ENCODE measurements at places on chromosomes 3 and 15.

DNA sequence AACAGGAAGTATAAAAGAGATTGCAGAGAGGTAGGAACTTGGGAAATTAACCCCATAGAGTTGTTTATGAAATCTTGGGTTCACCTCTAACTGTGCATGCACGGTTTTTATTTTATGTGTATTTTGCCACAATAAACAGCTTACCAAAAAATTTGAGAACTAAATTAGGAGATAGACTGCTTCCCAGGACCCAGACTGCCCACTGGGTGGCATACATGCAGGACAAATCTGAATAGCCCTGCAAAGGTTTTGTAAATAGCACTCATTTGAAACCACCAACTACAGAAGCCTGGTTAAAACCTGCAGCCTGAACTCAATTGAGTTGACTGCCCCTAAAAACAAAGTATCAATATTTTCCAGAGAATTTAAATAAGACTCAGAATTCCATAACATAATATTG, 96.4 kb upstream of the SLCO2A1 start:
- no peaks in the 10 kb centered on the region for H3K36me3 ChIP-seq
- H3K27ac ChIP-seq: no peak overlapping the region
- no peak overlapping the region for H3K4me3 ChIP-seq
- no peaks in the 10 kb centered on the region for H3K4me1 ChIP-seq

GRCh38 chr3:102378216-102378615, 56.6 kb upstream of the ZPLD1 start:
- H3K4me1 ChIP-seq: no peaks in the 10 kb centered on the region
- H3K36me3 ChIP-seq: no peaks in the 10 kb centered on the region
- no peak overlapping the region for H3K4me3 ChIP-seq
- H3K27ac ChIP-seq: no peak overlapping the region

DNA sequence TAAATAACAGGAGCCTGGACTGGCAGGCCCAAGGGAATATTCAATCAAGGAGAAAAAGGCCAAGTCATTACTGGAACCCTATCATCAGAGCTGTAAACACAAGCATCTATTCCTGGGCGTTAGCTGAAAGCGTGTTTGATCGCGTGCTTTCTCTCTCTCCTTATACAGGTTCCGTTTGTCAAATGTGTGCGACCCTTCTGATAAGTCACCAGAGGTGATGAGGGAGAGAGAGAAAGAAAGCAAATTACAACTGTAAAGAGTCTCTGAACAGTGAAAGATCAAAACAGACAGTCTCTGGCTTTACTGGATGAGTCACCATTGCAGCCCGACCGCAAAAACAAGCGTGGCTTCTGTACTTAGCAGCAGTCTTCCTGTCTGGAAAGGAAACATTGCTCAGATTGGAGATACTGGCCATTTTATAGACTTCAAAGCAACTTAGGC, 39.5 kb upstream of the TPRG1 start:
- peaks cover 47% of the 10 kb centered on the region for H3K36me3 ChIP-seq
- DNase-seq: peak; percentile 88
- H3K4me3 ChIP-seq: peak overlapping the region; percentile 46
- H3K27me3 ChIP-seq: no peaks in the 10 kb centered on the region
- peaks cover 39% of the 10 kb centered on the region for H3K4me1 ChIP-seq

DNA sequence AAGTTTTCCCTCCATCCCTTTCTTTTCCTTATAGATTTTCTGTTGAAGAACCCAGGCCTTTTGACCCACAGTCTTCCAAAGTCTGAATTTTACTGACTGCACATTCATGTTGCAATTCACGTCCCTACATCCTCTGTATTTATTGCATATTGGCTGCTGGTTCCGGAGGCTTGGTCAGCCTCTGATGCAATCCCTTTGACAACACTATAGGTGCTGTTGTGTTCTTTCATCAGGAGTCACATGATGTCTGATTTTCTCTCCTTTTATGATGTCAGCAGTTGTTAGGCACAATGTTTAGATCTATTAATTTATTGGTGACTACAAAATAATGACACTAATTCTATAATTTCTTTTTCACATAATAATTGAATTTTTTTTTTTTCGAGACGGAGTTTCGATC, 8.7 kb downstream of the CYP1A1 start:
- no peak overlapping the region for H3K27ac ChIP-seq
- no peak overlapping the region for H3K4me3 ChIP-seq
- no peaks in the 10 kb centered on the region for H3K36me3 ChIP-seq

DNA sequence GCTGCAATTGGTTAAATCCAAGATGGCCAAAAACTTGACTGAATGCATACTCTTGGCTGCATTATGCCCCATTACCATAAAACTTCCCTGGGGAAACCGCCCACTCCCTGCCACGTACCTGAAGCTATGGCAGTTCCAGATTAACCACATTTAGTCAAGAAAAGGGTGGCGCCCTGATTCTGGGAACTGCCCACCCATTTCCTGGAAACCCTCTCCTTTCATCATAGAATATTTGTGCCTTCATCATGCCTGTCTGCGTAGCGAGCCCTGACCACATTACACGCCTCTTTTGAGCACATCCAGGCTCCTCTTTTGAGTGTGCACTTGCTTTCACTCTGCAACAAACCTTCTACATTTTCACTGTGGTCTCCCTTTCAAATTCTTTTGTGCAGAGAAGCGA, 5.2 kb downstream of the LINS1 start:
- H3K27me3 ChIP-seq: no peaks in the 10 kb centered on the region
- peak; percentile 97 for DNase-seq
- H3K27ac ChIP-seq: peak overlapping the region; percentile 93
- peak overlapping the region; percentile 71 for H3K4me3 ChIP-seq

DNA sequence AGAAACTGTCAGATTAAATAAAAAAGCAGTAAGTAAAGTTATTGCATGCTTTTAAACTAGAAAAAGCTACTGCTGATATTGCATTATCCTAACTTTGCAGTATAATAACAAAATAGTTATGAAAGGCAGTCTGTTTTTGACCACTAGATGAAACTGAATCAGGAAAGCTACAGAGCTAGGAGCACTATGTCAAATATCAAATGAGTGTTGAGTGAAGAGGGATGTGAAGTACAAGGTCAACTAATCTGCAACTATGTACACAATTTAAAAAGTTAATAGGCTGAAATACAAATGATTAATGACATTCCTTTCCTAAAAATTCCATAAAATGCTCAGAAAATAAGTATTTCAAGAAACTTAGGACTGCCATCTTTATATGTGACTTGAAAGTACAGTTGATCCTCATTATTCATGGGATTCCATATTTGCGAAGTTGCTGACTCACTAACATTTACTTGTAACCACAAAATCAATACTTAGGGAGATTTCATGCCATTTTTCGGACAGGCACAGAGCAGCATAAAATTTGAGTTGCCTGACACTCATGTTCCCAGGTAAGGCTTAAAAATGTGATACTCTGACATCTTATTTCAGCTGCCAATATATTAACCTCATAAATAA, 34.5 kb downstream of the SLC4A7 start:
- peaks cover 43% of the 10 kb centered on the region for H3K36me3 ChIP-seq
- DNase-seq: no peak
- peaks cover 22% of the 10 kb centered on the region for H3K4me1 ChIP-seq
